CD4-positive, alpha-beta T cell treated with Interleukin-10 for 1 hour (primary cell): ENCODE measurements at places on chromosomes 4 and X.

- no peak for DNase-seq
These were observed 5.0 kb upstream of the NDP start for GRCh38 chrX:43978226-43978625.

GRCh38 chr4:7503559-7504249 lies 69.0 kb upstream of the PSAPL1 start:
- no peak for DNase-seq

DNA sequence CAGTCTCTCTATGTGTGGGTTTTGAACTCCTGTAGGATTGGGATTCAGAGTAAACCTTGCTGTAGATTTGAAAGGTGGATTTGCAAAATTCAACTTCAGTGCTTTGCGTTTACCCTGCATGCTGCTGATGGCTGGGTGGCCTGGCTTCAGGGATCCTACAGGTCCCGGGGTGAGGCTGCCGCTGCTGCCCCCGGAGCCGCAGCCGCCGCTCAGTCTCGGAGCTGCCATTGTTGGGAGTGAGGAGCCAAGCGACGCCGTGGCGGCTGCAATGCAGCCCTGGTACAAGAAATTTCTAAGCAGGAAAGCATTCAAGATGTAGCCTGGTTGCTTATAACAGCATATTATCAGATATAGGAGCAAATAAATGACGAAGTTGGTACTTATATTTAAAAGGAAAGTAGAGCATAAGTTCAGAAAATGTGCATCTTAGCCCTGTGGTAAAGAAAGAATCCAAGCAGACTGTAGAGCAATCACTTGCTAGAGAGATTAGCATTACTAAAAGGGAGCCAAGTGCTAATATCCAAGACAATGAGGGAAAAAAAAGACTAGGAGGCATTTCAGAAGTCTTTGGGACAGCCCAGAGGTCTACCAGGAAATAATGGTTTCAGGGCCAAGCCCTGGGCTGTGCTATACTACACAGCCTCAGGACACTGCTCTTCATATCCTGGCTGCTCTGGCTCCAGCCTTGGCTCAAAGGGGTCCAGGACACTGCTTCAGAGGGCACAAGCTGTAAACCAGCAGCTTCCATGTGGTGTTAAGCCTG lies 36.9 kb upstream of the CHIC1 start:
- DNase-seq: no peak

DNA sequence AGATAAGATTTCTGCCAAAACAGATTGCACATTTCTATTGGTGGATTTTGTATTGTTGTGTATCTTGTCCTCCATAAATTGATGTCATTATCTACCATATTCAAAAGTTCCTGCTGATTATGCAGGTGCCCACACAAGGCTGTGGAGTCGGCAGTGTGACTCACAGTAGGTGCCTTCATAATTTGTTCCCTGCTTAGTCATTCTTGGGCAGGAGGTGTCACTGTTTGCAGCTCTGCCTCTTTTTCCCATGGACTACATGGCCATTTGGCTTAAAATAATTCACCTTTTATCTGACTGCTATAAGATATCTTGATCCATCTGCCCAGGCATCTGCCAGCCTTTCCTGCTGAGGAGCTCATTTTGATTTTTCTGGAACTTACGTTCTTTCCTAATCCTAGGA lies 33.6 kb upstream of the ENPEP start:
- no peak for DNase-seq

- no peak for DNase-seq
These were observed 4.2 kb downstream of the UFSP2 start for GRCh38 chr4:185421366-185422124.

GRCh38 chr4:166400270-166400894 lies 527.3 kb downstream of the TLL1 start:
- DNase-seq: no peak

DNA sequence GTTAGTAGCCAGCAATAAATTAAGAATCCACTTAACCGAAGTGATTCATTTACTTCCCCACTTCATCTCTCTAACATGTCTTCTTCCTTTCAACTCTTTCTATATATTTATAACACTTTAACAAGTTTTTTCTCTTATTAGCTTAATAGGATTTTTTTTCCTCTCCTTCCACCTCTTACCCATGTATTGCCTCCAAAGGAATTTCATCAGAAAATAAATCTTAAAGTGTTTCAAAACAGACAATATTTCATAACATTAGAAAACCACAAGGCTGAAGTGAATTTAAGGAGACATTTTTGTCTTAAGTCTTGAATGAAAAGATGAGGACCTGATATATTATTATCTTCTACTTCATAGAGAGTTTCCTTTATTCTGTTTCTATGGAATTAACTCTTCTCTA lies 101.5 kb downstream of the PDGFC start:
- DNase-seq: no peak

DNA sequence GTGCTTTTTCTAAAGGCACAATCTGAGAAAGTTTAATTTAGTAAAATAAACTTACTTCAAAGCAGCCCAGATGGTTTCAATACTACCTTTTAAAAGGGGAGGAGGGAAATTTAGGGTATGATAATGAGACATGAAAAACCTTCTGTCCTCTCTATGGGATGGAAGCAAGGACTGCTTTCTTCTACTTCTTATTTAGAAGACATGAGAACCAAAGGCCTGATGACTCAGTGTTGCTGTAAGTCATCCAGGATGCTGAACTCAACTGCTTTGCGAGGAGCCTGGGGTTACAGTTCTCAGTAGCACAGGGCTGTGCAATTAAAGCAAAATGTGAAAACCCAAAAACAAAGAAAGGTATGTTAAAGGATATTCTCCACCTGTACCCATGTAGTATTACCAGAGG lies 140.8 kb upstream of the EDNRA start:
- no peak for DNase-seq

GRCh38 chr4:20319825-20320612 lies 68.3 kb downstream of the SLIT2 start:
- no peak for DNase-seq

DNA sequence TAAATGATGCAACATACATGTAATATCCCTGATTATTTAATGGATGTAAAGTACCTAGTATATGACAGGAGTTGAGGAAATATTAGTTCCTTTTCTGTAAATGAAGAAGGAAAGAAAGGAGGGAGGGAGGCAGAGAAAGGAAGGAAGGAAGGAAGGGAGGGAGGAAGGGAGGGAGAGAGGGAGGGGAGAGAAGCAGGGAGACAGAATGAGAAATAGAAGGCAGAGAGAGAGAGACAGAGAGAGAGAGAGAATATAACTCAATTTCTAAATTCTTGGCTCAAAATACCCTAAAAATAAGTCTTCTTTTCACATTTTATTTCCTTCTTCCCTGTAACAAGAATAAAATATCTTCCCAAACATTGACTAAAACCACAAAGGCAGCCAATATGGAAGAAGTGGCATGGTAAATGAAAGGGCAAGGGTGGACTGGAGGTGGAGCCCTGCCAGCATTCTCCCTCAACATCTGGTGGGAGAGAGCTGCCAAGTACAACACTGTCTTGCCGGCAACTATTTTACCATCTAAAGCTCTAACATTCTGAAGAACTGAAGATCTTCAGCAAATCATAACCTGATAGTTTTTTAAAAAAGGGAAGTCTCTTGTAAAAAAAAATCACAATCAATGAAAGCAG lies 245.1 kb downstream of the PPP3CA start:
- DNase-seq: no peak

- DNase-seq: peak; percentile 27
These were observed 70.3 kb downstream of the ARL9 start for GRCh38 chr4:56575820-56576429.

DNA sequence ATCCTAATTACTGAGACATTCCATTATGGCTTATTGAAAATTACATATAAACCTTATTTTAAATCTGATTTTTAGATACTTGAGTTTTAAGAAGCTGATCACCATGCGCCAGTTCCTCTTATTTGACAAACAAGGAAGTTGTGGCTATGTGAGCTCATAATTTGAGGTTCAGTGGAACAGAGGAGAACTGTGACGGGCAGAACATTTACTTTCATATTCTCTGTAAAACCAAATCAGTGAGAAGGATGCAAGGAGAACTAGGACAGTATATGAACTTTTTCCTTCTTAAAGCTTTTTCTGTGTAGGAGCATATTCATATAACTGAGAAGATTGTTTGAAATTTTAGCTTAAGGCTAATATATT lies 25.3 kb downstream of the STIM2 start:
- peak; percentile 85 for DNase-seq

GRCh38 chrX:132876523-132877338 lies 81.7 kb downstream of the HS6ST2 start:
- no peak for DNase-seq

DNA sequence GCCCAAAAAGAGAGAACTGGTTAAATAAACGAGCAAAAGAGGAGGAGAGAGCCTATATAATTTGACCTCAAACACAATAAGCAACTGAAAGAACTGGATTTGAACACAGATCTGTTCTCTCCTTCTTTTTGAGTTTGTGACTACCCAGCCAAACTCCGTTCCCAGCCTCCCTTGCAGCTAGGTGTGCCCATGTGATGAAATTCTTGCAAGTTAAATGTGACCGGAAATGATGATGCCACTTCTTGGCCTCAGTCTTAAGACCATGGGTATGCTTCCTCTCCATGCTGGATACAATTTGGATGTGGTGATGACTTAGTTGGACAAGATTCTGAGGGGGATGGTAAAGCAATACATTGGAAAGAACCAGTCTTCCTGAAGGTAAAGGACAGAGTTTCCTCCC lies 204.1 kb downstream of the PTTG2 start:
- DNase-seq: no peak

DNA sequence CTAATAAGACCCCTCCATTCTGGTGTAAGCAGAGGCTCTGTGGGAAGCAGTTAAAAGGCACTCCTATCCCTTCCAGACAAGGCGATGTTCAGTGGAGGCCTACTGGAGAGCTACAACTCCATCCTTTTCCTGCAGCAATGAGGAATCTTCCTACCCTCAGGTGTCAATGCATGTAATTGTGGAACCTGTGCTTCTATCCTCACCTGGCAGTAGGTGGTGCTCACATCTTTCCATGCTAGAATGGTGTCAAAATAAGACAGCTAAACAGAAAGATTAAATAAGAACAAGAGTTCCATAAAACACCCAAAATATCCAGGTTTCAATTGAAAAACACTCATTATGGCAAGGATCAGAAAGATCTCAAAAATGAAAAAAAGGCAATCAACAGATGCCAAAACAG lies 224.6 kb downstream of the IL15 start:
- DNase-seq: no peak

DNA sequence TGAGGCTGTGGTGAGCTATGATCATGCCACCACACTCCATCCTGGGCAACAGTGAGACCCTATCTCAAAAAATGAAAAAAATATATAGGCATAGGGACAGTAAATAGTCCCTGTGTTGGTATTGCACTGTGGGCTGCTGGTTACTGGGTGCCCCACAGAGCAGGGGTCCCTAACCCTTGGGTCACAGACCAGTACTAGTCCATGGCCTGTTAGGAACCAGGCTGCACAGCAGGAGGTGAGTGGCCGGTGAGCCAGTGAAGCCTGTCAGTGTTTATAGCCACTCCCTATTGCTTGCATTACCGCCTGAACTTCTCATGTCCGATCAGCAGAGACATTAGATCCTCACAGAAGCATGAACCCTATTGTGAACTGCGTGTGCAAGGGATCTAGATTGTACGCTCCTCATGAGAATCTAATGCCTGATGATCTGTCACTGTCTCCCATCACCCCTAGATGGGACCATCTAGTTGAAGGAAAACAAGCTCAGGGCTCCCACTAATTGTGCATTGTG lies 106.5 kb downstream of the TNIP2 start:
- no peak for DNase-seq

DNA sequence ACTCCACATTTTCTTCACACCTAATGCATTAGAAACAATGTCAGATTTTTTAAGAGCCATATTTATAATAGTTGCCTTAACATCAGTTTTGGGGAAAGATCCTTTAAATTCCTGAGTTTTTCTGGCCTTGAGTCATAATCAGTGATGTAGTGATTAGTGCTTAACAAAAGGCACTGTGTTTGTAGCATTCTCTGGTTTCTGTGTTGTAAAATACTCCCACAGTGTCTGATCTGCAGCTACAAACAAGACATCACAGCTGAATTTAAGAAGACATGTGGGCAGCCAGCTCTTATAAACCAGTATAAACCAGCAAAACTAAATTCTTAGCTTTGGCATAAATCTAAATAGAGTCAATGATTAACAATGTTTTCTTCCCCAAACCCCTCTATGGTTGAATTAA lies 233.8 kb downstream of the FSTL5 start:
- no peak for DNase-seq

DNA sequence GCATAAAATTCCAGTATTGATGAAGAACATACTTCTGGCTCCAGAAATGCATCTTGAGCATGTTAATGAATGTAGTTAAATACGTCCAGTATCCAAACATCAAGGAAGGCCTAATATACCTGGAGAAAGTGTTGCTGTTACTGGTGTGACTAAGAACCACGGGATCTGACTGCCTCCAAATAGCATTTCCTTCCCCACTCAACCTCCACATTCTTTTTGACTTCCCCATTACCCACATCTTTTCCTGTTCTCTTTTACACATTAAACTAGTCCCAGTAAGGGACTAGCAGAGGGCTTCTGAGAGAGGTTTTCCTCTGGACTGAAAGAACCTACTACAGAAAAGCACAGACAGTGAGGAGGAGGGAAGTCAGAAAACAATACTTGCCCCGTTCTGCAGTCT lies 482.8 kb upstream of the HTR2C start:
- DNase-seq: no peak
